ENCODE measurements at places on chromosomes 7 and 10.

DNA sequence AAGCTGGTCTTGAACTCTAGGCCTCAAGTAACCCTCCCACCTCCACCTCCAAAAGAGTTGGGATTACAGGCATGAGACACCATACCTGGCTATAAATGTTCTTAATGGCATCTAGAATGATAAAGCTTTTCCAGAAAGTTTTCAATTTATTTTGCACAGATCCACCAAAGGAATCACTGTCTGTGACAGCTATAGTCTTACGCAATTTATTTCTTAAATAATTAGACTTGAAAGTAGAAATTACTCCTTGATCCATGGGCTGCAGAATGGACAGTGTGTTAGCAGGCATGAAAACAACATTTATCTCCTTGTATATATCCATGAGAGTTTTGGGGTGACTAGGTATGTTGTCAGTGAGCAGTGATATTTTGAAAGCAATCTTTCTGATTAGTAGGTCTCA, 33.8 kb downstream of the GALNT11 start:
- no peak for DNase-seq

- DNase-seq: no peak
Observed at GRCh38 chr7:69457595-69458504, 140.4 kb upstream of the AUTS2 start.

DNA sequence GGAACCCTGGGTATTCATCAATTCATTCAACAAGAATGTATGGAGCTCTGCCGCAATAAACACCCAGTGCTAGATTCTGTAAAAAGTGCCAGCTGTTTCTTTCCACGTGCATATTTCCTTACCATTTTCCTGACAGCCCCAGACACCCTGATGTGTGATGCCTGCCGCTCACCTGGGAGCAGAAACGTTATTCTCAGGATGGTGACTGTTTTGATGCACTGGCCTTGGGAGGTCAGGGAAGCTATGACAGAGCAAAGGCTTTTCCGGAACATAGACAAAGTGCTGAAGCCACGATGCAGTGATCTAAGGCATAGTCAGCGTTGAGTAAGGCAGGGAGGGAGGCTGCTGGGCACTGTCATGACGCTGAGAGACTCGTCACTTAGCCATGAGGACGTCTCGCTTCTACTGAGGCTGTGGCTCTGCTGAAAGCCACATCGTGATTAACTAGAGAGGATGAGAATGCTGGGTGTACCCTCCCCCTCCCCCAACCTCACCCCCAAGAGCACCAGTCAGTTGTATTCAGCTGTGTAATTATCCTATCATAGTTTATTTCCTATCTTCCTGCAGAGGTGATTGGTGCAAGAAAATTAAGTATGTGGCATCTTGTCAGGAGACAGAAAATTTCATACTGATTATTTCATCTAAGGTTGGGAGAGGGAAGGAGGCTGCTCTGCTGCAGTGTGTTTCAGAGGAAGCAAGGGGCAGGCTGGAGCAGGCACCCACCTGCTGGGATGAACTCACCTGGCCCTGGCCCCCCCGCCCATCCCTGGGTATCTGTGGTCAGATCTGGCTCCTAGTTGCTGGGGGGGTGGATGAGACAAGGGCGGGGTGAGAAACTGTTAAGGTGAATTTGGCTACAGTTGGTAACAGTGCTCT, 48.8 kb upstream of the SMNDC1 start:
- DNase-seq: peak; percentile 46

GRCh38 chr10:118277871-118278270, 64.3 kb downstream of the FAM204A start:
- DNase-seq: no peak

DNA sequence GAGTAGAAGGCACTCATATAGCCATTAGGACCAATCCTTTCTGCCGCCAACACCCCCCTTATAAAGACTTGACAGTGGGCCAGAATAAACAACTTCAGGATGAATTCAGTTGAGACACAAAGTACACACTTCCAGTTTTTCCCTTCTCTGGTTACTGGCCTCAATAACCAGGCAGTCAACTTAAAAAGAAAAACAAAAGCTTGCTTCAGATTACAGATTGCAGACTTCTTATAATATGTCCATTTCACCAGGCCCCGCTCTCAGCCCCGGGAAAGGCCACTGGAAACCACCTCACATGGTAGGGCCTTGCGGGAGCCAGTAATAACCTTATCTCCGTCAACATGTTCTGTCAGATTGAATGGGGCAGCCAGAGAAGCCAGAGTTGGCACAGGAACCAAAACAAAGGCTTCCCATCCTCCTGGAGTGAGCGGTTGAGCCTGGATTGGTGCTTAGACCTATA, 108.8 kb downstream of the EGFR start:
- no peak for DNase-seq
